ENCODE measurements at places on chromosomes 11 and 22. TPM values are rescaled to one million over a fixed set of nuclear protein-coding genes. Genes with fewer than 3 reads are reported as not detected.
A peak's percentile ranks its signal among the peaks of the same experiment; 100 is the strongest.

MAJIN gene
- total RNA-seq: not detected

GRCh38 chr11:119362741-119363080 lies 16.2 kb upstream of the MFRP start:
- DNase-seq: no peak

SCO2 gene
- 0.82 TPM for total RNA-seq

DNA sequence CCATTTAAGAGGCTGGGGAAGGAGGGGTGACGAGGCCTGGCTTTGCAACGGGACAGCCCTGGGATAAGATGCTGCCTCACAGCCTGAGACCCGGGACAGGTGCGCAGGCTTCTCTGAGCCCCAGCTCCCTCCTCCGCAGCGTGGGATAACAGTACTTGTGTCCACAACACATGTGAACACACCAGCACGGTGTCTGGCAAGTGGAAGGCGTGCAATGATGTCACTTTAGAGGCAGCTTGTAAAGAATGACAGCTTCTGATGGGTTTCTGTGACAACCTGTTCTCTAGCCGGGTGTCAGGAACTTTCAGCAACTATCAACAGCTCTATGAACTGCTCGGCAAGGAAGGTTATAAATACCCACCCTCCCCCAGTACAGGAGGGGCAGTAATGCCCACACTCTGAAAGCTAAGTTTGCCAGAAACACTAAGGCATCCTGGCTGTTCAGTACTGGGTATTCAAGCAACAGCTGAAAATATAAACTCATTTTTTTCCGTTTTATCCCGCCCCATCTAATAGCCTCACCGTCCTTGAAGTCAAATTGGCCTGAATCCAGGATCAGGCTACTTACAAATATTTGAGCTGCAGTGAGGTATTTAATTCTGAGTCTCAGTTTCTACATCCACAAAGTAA lies 59.7 kb downstream of the MYH9 start:
- no peak for DNase-seq

DNA sequence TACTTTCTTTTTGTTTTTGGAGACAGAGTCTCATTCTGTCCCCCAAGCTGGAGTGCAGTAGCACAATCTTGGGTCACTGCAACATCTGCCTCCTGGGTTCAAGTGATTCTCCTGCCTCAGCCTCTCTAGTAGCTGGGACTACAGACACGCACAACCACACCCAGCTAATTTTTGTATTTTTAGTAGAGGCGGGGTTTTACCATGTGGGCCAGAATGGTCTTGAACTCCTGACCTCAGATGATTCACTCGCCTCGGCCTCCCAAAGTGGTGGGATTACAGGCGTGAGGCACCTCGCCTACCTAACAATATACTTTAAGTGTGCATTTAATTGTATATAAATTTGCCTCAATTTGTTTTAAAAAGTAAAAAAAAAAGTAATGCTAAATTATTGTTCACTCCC lies 38.4 kb downstream of the GRK3 start:
- DNase-seq: no peak

DNA sequence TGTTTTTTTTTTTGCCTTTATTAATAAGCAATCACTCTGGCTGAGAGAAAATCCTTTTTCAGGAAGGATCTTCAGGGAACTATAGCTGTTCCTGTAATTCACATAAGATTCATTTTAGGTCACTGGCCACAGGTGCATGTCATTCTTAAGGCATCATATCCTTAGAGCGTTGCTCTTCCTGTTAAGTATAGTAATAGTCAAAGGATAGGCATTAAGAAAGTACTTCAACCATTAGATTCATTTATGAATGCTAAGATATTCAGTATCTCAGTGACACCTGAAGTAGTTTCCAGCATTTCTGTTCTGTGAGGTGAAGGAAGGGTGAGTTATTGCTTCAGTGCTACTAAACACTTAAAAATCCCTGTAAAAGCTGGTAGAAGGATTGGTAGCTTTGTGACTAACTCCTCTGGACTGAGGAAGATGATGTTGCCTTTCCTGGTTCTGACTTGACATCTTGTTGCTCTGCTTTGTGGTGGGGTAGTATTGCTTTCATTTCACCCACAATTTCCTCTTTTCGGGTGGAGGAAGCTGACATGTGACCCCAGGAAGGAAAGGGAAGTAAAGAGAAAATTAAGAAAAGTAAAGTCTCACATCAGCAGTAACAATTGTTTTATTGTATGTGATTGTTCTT lies 34.7 kb downstream of the RNF169 start:
- DNase-seq: no peak

DNA sequence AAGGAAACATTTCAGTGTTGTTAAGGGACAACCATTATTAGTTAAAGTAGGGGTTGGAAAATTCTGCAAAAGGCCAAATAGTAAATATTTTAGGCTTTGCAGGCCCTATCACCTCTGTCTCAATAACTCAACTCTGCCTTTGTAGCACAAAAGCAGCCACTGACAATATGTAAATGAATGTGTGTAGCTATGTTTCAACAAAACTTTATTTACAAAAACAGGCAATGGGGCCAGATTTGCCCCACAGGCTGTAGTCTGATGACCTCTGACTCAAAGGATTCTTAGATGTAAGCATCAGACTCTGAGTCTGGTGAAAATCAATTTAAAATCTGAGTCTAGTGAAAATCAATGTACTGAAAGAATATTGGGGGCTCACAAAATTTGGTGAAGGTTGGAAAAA lies 50.3 kb downstream of the PAK1 start:
- DNase-seq: no peak

JAM3 gene
- total RNA-seq: 39.5 TPM

- DNase-seq: no peak
Measured at GRCh38 chr11:46674463-46675287, 25.7 kb downstream of the ARHGAP1 start.

TALDO1 gene
- 77.9 TPM for total RNA-seq

LIPT2 gene
- 2.9 TPM for total RNA-seq

DNA sequence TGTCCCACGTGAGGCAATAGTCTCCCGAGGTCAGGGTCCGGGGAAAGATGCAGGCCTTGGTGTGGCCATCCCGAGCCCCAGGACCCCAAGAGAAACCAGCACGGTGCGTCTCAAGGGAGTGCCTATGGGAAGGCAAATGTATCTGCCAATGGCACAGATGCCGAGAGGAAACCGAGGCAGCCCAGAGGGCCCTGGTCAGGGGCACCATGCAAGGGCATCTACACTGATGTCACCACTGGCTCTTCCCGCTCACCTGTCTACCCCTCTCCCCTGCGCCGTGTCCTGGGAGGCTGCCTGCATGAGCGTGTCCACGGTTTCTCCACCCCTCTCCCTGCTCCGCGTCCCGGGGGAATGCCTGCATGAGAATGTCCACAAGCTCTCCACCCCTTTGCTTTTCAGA lies 1318.8 kb downstream of the TBC1D22A start:
- DNase-seq: no peak

- no peak for DNase-seq
Measured at GRCh38 chr22:36544107-36544620, 15.2 kb upstream of the EIF3D start.

DNA sequence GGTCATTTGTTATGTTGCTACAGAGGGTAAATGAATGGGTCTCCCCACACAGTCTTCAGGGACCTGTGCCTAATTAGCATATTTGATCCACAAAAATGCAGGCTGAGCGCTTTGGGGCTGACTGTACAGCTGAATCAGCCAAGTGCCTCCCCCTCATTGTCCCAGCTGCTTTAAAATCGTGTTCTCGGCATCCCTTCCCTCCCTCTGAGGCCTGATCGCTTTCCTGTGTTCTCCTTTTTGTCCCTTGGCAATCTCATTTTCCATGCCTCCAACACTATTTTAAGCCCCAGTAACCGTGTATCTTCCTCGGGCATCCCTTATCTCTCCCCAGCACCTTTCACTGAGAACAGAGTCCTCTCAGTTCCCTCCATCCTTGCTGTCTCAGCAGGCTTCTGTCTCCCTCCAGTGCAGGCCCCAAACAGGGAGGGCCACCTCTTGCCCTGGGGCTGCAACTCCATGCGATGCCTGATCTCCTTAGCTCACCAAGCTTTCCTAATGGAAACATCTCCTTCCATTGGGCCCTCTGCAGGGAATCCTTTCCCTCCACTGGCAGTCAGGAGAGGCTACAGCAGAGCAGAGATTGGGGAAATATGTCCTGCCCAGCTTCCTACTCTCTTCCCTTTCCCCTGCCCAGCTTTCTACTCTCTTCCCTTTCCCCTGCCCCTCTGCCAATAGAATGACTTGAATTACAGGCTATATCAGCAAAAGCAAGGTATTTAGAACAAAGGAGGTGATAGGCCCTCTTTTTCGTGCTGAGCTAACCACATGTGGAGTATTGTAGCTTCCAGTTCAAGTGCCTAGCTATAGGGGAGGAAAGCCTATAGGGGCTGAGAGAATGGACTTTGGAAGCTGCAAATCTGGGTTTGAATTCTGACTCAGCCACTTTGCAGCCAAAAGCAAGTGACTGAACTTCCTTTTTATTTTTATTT lies 13.8 kb downstream of the UQCR10 start:
- peak; percentile 29 for DNase-seq

- DNase-seq: no peak
Measured at GRCh38 chr11:16917941-16918340, 96.3 kb downstream of the PLEKHA7 start.

C11orf58 gene
- total RNA-seq: 280 TPM

SMTNL1 gene
- total RNA-seq: not detected

GRCh38 chr11:119144825-119145486 lies 3.9 kb upstream of the ABCG4 start:
- peak; percentile 58 for DNase-seq

DNA sequence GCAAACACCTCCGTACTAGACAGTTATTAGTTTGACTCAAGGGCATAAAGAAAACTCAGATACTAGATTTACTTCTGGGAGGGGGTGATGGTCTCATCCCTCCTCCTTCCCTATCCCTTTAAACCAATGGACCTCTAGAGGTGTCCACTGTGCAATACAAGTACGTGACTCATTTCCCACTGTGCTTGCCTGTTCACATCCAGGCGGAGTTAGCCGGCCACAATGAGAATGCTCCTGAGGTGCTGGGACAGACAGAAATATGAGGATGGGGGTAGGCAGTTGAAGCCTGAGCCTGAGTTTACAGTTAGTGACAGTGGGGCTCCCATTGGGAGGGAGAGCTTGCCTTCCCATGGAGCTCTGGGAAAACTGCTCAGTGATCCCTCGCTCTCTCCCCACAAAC lies 8.4 kb upstream of the PMM1 start:
- no peak for DNase-seq

DNA sequence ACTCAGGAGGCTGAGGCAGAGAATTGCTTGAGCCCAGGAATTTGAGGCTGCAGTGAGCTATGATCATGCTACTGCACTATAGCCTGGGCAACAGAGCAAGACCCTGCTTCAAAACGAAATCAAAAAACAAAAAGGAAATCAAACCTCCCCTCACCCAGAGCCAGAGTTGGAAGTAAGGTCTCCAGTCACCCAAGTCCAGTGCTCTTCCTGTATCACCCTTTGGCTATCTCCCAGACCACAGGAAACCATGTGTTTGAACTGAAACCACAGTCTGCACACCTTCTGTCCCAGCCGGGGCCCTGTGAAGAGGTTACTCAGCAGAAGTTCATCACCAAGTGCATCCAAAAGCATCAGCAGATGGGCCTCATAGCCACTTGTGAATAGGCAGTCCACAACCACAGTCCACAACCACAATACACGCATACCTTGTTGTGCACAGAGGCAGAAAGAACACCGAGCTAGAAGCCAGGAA lies 4.6 kb downstream of the MYH9 start:
- DNase-seq: no peak

DNA sequence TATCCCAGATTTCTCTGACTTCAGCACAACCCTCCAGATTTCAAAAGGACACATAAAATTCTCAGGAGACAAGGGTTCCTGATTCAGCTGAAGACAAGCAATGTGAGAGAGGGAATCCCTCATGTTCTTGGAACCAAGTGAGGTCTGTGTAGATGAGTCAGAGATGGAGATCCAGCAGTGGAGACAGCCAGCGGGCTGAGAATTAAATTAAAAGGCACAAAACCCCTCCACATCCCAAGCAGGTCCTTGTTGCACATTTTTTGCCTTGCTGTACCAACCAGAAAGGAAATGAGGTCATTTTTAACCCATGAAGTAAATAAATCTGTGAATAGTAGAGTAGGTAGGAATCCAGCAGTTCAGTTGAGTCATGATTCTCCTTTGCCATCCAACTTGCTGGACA lies 9.7 kb downstream of the MTNR1B start:
- no peak for DNase-seq

DNA sequence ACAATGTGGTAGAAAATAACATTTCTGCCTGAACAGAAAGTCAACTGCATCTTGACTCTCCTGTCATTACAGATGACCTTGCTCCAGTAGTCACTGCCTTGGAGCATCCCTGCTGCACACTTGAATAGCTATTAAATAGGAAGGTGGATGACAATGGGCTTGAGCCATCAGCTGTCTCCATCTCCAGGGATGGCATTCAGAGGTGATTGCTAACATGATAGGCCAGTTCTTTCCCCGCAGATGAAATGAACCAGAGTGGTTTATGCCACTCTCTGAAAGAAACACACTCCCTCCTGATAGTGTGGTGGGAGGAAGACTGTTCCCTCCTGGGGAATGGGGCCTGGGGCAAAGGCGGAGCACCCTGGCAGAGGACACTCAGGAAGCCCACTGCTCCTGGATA lies 57.1 kb upstream of the OLFML1 start:
- no peak for DNase-seq

OR6A2 gene
- total RNA-seq: 0.41 TPM

GRCh38 chr11:131064373-131064991 lies 148.2 kb upstream of the SNX19 start:
- DNase-seq: peak; percentile 65

DNA sequence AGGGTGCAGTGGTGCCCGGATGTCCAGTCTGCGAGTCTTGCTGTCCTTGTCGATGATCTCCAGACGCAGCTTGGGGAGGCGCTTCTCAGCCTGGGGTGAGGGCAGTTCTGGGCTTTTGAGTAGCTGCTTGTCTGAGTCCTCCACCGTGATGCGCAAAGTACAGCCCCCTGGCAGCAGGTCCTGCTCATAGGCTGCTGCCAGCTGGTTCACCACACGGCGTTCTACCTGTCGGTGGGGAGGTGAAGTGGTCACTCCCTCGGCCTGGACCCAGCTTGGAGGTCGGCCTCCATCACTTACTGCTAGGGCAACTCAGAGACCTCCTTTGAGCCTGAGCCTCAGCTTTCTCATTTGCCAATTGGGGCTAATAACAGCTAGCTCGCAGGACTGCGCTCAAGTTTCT lies 49.4 kb upstream of the PHOX2A start:
- DNase-seq: no peak

- peak; percentile 28 for DNase-seq
Measured at GRCh38 chr22:50548921-50549790, 3.5 kb downstream of the KLHDC7B start.

PLEKHB1 gene
- 5.3 TPM for total RNA-seq

GRCh38 chr22:36640106-36640672 lies 63.4 kb downstream of the CACNG2 start:
- no peak for DNase-seq

GRCh38 chr11:10453261-10453660 lies 1.8 kb upstream of the AMPD3 start:
- DNase-seq: no peak

GRCh38 chr11:73866586-73866996 lies 10.1 kb downstream of the COA4 start:
- no peak for DNase-seq

DNA sequence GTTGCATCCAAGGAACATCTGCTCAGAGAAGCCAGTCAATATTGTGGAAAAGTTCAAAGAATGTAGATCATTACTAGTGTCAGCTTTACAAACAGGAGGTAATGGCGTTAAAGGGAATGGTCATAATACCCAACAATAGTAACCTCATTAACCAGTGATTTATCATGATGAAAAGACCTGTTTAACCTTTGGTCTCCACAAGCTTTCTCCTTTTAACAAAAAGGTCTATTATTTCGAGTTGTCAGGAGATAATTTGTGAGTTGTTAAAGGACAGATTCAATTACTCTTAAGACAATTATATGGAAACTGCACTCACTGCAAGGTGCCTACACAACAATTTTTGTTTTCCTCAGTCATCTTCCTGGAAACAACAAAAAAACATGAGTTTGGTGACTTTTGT lies 73.8 kb upstream of the HTATIP2 start:
- DNase-seq: no peak

All from frontal cortex (tissue), 4 donors.